Suppressor macrophage treated with lipopolysaccharide for 4 hours (primary cell): ENCODE measurements at places on chromosomes 6 and 20.

DNA sequence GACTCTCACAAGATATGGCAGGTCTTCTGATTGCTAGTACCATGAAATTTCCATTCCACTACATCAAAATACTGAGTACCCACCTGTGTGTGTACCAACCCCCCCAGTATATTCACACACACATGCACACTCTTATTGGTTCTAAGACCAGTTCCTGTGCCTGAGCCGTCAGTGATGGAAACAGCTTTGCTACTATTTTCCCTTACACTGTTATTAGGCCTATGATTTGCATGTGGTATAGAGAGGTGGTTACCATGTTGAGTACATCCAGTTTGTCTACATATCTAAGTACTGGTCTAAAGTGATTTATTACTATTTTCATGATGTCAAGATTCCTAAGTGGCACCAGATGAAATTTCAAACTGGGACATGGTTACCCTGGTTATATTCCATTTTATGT is 459.9 kb downstream of the BCKDHB start:
- DNase-seq: no peak

GRCh38 chr6:154460306-154461071 is 50.0 kb downstream of the CNKSR3 start:
- no peak for DNase-seq

DNA sequence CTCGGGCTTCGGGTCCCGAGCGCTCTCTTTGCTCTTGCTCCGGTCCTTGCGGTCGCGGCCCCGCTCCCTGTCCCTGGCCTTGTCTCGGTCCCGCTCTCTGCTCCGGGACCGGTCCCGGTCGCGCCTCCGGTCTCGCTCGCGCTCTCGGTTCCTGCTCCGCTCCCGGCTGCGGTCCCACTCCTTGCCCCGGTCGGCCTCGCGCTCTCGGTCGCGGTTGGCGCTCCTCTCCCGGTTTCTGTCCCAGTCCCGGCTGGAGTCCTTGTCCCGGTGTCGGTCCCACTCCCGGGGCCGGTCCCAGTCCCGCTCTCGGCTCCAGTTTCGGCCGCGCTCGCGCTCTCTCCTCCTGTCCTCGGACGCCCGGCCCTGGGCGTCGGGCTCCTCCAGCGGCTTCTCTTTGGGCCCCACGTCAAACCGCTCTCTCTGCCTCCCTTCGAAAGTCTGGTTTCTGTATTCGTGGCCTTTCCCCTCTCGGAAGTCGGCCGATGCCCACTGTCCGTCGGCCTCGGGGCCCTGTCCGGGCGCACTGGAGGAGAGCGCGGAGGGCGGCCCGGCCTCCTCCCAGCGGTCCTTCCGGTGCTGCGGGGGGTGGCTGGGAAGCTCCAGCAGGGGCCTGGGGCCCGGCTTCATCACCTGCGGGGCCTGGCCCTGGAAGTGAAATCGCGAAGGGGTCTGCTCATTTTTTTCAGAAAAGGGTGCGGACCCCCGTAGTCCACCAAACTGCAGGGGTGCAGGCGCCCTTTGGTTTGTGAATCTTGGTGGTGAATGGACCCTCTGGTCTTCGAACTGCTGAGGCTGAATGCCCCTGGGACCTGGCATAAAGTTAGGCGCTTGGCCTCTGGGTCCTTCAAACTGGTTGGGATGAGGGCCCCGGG is 17.9 kb upstream of the TCFL5 start:
- DNase-seq: no peak

GRCh38 chr6:18507018-18507415 is 119.9 kb downstream of the RNF144B start:
- DNase-seq: no peak

DNA sequence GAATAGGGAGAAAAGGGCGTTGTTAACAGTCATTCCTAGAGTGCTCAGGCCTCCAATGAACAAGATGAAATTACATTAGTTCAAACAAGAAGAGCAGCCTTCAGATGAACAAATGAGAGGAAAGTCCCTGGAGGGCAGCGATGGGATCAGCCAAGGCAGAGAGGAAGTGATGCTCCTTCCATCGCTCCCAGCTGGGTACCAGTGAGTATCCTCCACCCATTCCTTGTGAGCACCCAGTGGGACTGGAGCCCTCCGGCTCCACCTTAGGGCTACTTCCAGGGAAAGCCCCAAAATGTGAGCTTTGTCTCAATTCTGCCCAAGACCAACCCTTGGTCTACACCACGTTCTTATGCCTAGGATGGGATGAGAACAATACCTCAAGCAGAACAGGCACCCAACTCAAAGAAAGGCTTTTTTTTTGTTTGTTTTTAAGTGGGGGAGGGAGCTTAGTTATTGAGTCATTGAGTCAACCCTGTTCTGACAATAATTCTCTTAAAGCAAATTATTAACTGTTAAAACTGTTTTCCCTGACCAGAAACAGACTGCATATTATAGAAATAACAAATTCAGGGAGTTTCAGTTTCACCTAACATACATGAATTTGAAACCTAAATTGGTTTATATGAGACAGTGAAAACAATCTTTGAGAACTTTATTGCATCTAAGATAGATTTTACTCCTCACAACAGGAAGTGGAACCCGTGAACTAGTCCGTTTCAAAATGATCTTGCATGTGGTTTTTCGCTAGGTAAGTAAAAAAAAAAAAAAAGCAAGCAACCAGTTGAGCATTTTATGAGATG is 106.9 kb downstream of the IPCEF1 start:
- peak; percentile 49 for DNase-seq

GRCh38 chr6:45473121-45473993 is 95.6 kb upstream of the SUPT3H start:
- DNase-seq: peak; percentile 43

GRCh38 chr6:140401761-140402160 is 1027.3 kb upstream of the CITED2 start:
- no peak for DNase-seq

DNA sequence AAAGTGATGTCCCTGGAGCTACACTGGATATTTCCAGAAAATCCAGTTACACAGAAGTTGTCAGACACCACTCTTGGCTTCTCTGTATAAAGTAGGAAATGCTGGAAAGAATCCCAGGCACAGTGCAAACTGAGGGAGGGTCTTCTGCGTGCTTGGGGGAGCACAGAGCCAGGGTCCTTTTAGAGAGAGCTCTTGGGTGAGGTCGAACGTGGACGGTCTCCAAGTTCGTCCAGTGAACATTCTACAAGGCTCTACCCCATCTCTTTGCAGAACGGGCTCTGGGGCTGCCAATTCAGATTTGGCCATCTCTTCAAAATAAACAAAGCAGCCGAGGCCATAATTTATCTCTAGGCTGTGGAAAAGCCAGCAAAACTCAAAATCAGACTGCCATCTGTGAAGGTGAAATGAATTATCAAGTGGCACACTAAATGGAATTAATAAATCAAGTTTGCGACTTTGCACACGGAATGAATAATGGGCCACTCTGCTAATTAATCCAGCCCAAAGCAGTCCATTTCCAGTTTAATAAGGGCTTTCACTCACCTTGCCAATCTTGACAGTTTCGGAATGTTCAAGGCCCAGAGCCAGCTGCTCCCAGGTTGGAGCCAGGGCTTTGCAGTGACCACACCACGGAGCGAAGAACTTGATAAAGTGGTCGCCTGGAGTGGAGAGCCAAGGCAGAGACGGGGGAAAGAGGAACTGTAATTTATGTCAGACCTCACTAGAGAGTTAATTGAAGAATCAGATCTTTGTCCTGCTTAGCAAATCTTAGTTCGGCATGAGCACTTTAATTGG is 19.3 kb downstream of the TXNDC5 start:
- no peak for DNase-seq

GRCh38 chr6:2497922-2498623 is 252.6 kb downstream of the MYLK4 start:
- DNase-seq: no peak

- peak; percentile 91 for DNase-seq
Observed at GRCh38 chr20:48832405-48832730, 4.6 kb upstream of the PREX1 start.

DNA sequence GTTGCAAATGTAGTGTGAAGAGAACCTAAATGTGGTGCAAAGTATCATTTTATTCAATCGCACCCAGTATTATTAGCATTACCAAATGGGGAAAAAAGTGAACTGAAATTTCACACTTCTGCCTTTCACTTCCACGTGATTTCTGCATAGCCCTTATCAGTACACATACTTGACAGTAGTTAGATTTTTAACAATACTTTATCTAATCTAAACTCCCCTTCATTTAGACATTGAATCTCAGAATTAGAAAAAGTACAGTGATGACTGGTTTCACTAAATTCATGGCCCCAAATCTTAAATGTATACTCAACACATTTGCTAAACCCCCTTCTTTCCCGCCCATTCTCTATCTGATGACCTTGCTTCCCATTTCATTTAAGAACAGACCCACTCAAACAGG is 14.3 kb downstream of the STX7 start:
- peak; percentile 38 for DNase-seq

DNA sequence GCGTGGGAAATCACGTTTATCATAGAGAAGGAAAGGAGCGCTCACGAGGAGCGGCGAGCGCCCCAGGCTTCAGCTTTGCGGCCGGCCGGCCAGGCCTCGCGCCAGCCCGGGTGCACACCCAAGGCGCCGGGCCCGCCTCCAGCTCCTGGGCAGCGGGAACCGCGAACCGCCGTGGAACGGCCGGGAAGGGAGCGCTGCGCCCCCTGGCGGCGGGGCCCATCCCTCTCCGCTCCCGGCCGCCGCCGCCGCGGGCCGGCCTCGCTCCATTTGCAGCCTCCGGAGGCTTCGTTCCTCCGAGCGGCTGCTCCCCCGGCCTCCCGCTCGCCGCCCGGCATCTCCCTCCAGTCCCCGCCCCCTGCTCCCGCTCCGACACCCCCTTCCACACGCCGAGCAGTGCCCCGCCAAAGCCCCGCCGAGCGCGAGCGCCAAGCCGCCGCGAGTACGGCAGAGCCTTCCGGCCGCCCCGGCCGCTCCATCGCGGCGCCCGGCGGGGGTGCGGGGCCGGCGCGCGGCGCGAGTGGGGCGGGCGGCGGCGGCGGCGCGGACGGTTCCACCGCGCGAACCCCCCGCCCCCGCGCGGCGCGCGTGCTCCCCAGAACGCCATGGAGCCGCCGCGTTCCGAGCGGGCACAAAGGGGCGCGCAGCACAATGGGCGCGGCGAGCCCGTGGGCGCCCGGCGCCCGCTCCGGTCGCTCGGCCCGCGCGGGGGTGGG is 946 bp downstream of the BEND3 start:
- DNase-seq: peak; percentile 95

- DNase-seq: no peak
Observed at GRCh38 chr6:16278048-16278724, 39.8 kb downstream of the GMPR start.

DNA sequence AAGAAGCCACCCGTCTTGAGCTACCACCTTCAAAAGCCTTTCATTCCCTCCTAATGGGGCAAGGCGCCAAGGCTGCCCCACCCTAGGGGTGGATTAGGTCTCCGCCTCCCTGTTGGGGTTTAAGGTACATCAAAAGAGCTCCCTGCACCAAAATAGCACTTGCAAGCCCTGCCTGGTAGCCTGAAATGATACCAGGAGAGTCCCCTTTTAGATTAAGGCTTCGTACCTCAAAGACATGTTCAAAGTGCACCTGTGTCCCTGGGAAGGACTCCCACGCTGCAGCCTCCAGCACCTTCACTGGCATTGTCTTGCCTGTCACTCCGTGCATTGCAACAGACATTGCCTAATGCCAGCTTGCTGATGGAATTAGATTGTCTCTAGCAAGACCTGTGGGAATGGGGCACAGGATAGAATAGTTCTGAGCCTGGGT is 15.7 kb upstream of the CDKN1A start:
- no peak for DNase-seq

DNA sequence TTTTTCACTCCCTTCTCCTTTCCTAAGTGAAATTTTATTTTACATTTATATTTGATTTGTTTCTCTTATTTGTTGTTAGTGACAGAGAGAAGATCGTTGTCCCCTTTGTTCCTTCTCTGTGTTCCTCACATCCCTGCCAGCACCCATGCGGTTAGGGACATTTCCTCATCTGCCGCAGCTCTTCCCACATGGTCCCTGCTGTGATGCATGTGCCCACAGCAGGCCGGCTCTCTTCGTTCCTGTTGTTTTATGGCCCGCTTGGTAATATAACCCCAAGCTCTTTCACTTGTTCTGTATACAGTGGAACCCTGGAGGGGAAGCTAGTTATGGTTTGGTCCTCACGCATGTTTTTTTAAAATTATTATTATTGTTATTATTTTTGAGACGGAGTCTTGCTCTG is 23.6 kb downstream of the DTD1 start:
- DNase-seq: no peak

DNA sequence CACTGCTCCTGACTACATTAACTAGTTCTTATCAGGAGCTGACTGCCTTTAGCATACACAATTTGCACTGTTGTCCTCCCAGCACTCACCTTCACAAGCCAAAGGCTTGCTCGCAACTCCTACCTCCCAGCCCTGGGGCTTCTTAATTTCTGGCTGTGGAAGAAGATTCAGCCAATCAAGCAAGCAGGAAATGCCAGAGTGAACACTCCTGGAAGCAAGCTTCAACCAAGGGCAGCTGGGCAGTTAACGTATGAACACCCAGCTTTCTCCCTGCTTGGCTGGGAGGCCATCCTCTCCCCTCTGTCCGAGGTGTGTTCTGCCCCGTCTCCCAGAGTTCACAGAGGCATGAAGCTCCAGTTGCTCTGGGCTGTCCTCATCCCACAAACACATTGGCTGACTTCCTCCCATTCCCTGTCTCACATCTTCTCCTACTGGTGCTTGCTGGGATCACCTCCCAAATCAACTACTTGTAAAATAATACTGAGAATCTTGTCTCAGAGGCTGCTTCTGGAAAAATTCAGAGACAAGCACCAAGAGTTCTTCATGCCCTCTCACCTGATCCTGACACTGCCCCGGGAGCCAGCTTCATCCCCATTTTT is 15.3 kb upstream of the SRSF6 start:
- no peak for DNase-seq

DNA sequence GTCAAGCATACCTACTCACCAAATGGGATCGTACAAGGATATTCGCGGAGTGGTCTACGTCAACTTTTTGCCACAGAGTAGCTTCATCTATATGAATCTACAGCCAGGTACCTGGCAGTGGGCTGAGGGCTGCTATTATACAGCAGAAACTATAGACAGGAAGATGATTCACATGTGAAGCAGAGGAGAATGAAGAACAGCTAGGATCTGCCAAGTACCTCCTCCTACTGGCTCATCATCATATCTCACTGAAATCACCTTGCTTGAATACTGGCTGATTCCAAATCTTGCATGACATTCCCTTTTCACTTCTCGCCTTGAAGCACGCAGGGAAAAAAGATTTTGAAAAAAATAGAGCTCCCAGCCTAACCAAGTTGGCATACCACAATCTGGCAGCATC is 488.7 kb upstream of the NRSN1 start:
- DNase-seq: no peak

DNA sequence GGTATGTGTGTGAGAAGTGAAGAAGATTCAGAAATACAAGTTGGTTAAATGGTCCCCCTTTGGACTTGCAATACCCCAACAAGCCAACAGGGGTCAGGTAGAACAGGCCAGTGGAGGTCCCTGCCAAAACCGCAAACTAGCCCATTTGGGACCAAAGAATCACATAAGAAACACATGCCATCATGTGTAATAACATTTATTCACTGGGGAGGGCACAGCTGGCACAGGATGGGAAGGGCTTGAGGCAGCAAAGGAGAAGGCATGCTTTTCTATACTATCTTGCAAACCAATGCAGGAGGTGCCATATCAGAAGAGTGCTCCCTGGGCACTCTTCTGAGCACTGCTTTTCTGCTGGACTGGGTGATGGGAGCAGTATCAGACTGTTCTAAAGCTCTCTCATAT is 116.1 kb upstream of the TRAF3IP2 start:
- peak; percentile 42 for DNase-seq

- no peak for DNase-seq
Observed at GRCh38 chr6:27059621-27060425, 187.7 kb upstream of the PRSS16 start.

- DNase-seq: no peak
Observed at GRCh38 chr6:153401751-153402150, 270.7 kb upstream of the RGS17 start.

GRCh38 chr6:78192057-78192456 is 539.2 kb downstream of the MEI4 start:
- no peak for DNase-seq
